Globus pallidus (tissue), 1 donor: ENCODE measurements at places on chromosomes 6 and 20.

GRCh38 chr6:142874676-142875075, 70.3 kb downstream of the HIVEP2 start:
- no peak for DNase-seq

- DNase-seq, result no peak
These were observed 63.7 kb upstream of the PTPN1 start for GRCh38 chr20:50446351-50447101.

DNA sequence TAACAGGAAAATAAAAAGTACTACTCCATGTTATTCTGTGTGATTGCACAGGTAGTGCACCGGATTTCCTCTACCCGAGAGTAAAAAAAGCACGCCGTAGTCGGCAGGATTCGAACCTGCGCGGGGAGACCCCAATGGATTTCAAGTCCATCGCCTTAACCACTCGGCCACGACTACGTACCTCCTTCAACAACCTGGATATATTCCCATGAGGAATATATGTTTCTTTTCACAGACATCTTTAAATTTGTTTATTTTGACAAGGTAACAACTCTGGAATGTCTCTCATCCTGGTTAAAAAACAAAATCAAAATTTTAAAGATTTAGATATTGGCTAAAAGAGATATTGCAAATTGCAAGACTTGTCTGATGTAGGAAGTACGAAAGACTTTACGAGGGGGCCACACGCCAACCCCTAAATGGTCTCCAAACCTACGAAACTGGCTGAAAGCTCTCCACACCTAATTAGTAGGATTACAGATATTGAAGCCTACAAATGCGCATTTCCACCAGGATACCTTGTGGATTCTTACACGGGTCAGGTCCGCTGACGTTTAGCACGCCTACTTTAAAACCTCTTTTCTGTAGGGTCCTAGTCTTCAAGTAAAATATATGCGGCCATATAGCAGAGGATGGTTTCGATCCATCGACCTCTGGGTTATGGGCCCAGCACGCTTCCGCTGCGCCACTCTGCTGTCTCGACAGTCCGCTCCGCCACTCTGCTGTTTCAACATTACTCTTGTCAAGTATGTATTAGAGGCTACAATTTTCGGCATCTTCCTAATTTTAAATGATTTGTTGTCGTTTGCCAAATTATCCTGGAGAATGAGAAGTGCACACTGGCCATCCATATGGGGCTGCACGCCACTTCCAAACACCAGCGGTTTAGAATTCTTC, 52.2 kb upstream of the BTN3A2 start:
- DNase-seq, result peak; percentile 81

GRCh38 chr20:41335591-41335990, 5.0 kb upstream of the LPIN3 start:
- peak; percentile 12 for DNase-seq

DNA sequence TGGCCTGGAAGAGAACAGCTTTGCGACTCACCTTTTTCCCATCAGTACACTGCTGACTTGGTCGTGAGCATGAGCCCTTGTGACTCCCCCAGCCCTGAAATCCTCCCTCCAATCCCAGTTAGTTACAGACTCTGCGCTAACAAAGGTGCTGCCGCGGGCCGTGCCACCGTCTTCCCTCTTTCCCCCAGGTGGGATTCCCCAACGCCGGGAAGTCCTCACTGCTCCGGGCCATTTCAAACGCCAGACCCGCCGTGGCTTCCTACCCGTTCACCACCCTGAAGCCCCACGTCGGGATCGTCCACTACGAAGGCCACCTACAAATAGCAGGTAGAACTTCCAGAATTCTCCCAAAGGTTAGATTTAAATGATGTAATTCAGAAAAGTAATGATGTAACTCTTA, 16.1 kb downstream of the MTG2 start:
- DNase-seq, result no peak

DNA sequence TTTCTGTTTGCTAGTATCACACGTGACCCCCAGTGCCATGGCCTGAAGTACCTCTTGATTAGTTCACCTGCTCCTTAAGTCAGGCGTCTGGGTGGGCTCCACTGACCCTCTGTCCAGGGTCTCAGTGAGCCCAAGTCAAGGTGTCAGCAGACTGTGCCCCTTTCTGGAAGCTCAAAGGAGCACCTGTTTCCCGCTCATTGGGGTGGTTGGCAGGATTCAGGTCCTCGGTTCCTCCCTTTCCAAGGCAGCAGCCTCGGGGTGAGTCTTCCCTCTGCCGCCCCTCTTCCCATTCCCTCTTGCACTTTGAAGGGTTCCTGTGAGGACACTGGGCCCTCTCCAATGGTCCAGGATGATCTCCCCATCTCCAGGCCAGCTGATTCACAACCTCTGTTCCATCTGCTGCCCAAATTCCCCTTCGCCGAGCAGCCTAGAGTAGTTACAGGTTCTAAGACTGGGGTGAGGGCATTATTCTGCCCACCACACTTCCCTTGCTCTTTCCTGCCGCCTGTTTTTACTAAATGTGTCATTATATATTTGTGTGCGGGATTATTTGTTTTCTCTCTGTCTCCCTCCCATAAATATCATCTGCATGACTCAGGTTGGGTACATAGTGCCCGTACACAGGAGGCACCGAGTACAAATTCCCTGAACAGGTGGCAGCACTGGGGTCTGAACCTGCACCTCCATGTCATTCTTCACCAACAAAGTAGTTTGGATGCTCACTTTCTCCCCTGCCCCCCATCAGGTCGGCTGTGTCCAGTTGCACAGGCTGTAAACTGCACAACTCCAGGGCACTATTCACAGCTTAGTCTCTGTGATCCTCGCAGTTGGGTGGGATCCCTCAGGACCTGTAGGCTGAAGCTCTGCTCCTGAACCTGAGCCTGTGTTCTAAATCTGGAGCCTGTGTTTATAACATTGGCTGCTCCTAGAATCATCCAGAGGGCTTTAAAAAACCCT, 58.5 kb downstream of the RBM38 start:
- DNase-seq, result no peak

GRCh38 chr6:7163661-7164071, 55.9 kb downstream of the RREB1 start:
- no peak for DNase-seq

DNA sequence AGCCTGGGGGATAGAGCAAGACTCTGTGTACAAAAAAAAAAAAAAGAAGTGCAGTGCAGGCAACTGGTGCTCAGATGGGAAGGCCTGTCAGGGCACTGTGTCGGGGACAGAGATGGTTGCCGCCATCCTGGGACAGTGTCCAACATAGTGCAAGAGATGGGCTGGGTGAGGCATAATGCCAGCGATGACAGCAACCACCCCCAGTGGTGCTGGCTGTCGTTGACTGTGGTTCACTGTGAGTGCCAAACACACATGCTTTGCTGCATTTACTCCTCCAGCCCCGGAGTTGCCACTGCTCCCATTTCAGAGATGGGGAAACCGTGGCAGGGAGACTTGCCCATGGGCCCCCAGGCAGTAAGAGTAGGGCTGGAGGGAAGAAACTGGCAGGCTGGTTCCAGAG, 5.2 kb upstream of the C20orf203 start:
- DNase-seq, result peak; percentile 80

- DNase-seq, result no peak
These were observed 218.9 kb downstream of the EYA2 start for GRCh38 chr20:47113362-47114109.

- no peak for DNase-seq
These were observed 155.5 kb downstream of the HACE1 start for GRCh38 chr6:104704191-104704590.

GRCh38 chr6:95119927-95120326, 457.4 kb upstream of the MANEA start:
- no peak for DNase-seq

DNA sequence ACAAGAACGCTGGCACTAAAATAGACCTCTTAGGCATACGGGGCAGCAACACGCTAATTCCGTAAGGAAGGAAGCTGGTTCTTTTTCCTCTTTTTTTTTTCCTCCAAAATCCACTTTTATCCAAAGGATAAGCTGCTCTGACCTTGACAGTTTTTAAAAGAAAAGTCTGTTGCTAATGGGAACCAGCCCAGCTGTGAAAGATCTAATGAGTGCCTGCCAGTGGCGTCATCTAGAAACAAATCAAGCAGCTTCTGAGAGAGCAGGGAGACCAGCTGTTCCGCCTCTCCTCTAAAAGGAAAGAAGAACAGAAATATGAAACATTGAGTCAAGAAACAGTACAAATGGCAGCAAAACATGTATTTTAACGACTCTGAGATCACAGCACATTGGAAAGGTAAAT, 78.6 kb downstream of the FAXC start:
- no peak for DNase-seq

DNA sequence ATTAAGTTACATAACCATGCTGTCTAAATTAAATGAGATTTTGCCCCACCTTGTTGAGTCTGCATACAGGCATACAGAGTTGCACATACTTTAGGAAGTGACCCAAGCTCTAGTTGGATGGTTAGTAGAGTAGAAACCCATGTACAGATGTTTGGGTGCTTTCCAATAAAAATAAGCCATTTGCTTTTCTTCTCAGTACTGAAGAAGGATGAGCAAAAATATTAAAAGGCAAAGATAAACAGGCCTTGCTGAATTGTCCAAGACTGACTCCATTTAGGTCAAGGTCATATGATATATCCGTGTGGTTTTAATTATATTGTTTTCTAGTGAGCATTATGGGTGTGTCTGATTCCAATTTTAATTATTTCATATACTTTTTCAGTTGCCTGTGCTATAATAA, 589.4 kb downstream of the RFPL4B start:
- DNase-seq, result no peak

DNA sequence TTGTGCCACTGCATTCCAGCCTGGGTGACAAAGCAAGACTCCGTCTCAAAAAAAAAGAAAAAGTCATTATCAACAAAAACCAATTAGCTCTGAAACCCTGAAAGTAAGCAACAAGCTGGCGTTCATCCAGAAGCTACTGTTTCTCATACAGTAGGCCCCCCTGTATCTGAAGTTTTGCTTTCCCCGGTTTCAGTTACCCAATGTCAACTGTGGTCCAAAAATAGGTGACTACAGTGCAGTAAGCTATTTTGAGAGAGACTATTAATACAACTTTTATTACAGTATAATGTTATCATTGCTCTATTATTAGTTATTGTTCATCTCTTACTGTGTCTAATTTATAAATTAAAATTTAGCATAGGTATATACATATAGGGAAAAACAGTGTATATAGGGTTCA, 135.1 kb downstream of the KIF16B start:
- DNase-seq, result no peak

DNA sequence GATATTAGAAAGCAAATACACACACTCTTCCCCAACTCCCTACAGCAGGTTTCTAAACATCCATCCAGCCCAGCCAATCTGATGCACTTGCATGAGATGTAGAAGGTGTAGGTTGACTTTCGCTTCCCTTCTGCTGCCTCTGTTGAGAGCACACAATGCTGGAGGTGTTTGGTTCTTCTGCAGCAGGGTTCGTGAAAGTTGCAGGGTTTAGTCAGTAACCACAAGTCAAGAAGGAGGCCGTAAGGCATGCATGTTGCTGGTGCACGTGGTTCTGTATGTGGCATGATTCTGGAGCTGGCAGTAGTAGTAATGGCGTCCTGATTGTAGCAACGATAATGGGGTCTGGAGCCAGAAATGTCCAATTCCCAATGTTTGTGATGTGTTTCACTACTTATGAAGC, 53.0 kb downstream of the DEK start:
- DNase-seq, result no peak

DNA sequence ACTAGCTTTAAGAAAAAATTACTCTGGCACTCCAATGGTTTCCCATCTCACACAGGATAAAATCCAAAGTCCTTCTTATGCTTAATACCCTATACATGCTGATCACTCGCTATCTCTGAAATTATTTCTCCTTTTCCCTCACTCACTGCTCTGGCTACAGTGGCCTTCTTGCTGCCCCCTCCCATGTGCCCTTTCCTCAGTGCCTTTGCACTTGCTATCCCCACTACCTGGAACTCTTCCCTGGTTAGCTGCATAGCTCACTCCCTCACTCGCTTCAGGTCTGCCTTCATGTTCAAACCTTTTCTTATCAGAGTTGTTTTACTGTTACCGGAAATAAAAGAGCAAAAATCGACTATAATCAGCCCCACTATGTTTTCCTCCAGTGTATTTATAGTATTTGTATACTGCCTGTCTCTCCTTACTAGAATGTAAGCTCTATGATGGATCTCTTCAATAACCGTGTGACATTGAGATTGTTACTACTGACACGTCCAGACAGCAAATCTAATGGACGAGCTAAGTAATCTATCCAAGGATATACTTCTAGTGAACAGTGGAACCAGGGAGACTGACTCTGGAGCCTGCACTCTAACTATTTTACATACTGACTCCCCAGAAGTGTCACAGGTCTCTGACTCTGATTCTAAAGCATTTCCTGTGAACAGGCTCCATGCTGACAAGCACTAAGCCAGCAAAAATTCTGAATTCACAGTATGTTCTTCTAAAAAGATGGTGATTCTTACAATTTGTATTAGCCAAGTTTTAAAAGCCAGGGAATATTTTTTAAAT, 25.1 kb downstream of the FKBP5 start:
- DNase-seq, result no peak

DNA sequence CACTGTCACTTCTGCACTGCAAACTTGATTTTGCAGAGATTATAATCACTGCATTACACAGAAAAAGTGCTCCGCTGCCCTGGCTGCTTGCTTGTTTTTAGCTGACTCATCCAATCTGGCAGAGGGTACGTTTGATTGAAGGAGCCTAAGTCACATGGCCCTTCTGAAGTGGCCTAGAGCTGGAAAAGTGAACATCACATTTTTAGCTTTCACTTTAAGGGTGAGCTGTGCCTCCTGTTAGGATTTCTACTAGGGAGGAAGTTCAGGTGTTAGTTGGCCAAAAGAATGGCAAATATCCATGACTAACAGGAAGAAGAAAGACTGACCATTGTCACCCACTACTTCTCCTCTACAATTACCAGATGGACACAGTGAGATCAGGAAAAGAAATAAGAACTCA, 889.1 kb upstream of the MAP3K7 start:
- peak; percentile 16 for DNase-seq

- no peak for DNase-seq
These were observed 409.3 kb upstream of the SULF2 start for GRCh38 chr20:48194583-48194982.

- DNase-seq, result peak; percentile 23
These were observed 38.5 kb downstream of the SOD2 start for GRCh38 chr6:159654483-159655098.

DNA sequence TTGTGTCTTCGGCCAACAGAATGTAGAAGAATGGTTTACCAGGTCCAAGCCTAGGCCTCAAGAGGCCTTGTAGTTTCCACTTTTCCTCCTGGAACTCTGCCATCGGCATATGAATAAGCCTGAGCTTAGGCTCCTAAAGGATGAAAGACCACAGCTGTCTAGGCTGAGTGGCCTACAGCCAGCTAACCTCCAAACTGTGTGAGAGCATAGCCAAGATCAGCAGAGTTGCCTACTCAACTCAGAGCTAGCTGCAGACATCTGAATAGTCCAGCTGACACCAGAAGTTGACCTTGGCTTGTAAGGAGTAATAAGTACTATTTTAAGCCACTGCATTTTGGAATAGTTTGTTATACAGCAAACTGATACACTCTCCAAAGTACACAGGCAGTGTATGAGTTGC, 52.6 kb upstream of the SMIM29 start:
- no peak for DNase-seq
